ENCODE measurements at places on chromosomes 6 and 20.

- DNase-seq, result peak; percentile 31
Observed at GRCh38 chr6:143183666-143184065, 123.0 kb downstream of the AIG1 start.

DNA sequence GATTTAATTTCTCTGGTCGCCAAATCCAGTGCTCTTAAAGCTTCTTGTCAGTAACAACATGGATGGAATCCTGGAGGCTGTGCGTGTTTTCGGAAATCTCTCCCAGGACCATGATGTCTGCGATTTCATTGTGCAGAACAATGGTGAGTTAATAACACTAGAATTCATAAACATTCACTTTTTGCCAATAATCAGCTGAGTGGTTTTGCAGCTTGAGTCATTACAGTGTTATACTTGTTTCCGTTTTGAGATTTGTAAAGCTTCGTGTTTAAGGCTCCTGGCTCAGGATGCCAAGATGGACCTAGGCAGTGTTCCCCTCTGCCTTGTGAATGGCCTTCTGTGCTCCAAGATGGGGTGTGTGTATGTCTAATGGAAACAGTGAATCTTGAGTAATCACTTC, 113.8 kb downstream of the ARMC2 start:
- DNase-seq, result no peak

GRCh38 chr6:44028789-44029310, 98.4 kb downstream of the MRPL14 start:
- DNase-seq, result no peak

DNA sequence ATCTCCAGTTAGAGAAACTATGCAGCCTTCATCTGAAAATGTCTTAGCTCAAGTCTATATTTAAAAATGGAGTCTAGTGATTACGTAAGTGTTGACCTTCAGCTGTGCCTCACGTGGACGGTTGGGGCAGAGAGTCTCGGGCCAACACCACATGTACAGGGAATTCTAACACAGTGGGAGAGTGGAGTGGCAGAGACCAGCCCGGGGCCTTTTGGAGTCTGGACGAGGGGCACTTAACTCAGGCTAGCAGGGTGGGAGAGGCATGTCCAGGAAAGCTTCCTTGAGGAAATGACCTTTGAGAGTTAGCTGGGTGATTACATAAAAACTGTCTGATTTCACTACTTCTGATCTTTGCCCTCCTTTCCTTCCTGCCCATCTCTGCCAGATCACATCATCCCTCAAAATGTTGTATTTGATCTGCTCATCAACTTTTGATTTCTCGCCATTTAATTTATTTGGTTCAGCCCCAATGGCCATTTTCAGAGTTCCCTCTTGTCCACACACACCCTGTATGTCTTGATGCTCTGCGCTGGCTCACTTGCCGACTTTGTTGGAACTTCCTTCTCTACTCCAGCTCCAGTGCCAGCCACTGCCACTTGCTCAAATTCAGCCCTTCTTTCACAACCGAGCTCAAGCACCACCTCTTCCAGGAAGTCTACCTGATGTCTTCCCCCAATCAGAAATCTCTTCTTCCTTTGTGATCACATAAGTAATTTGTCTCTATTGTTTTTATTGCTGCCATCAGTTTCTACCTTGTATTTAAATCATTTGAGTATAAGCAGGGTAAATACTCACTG, 2.6 kb downstream of the ARMC2 start:
- no peak for DNase-seq

DNA sequence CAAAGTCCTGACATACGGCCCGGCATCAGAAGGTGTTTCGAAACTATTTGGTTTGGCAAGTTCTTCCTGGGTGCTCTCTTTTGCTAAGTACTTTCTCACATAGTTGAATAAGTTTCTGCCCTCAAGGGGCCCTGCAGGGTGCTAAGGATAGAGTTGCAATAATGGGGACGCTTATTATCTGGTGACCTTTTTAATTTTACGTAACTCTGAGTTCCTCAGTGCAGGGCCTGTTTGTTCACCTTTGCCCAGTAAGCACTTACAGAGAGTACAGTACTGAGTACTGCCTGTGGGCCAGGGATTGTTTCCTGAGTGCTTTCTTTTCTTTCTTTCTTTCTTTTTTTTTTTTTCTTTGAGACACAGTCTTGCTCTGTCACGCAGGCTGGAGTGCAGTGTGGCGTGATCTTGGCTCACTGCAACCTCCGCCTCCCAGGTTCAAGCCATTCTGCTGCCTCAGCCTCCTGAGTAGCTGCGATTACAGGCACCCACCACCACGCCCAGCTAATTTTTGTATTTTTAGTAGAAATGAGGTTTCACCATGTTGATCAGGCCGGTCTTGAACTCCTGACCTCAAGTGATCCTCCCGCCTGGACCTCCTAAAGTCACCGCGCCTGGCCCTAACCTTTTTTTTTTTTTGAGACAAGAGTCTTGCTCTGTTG, 4.5 kb upstream of the PXMP4 start:
- no peak for DNase-seq

GRCh38 chr20:32091888-32092346, 17.6 kb upstream of the TM9SF4 start:
- peak; percentile 77 for DNase-seq

DNA sequence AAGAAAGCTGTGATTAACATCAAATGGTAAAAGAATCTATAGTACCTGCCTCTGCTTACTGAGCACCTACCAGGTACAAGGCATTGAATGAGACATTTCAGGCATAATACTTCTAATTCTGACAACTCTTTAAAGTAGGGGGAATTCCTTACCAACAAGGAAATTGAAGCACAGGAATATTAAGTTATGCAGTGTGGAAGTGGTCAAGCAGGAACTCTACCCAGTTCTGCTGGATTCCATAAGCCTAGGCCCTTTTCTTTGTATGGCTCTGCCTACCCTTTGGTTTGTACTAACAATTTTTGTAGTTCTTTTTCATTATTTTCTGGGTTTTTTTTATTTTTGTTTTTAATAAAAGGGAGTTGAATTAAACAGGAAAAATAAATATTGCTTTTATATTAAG, 114.5 kb downstream of the MAP3K5 start:
- no peak for DNase-seq

DNA sequence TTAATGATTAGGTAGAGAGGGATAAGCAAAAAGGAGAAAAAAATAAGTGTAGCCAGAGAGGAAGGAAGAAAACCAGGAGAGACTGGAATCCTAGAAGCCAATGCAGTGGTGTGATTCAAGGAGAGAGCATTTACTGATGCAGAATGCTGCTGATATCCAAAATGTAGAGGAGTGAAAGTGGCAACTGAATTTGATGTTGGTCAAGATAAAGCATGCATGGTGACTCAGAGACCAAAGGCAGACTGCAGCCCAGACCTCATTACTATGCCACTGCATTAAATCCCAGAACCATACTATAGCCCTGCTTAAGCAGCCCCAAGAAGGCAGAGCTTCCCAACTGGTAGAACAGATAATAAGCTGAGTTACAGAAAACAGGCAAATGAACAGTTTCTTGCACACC, 15.8 kb downstream of the KLHL32 start:
- DNase-seq, result peak; percentile 51
